ENCODE measurements at places on chromosomes 3 and 15.
A peak's percentile ranks its signal among the peaks of the same experiment; 100 is the strongest.

DNA sequence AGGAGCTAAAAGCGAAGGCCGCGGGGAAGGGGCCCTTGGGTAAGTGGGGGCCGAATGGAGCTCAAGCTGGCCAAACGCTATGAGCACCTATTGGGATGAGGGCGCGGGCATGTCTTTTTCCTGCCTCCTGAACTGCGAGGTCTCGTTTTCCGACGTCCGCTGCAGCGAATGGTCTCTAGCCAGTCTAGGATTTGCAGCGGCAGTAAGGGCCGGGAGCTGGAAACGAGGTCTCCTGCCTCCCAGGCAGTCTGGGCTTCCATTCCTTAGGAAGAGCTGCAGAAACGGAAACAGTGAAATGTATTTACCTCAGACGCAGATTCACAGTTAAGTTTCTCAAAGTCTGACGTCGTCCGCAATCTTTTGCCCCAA lies 517 bp downstream of the TMA7 start:
- DNase-seq = no peak

DNA sequence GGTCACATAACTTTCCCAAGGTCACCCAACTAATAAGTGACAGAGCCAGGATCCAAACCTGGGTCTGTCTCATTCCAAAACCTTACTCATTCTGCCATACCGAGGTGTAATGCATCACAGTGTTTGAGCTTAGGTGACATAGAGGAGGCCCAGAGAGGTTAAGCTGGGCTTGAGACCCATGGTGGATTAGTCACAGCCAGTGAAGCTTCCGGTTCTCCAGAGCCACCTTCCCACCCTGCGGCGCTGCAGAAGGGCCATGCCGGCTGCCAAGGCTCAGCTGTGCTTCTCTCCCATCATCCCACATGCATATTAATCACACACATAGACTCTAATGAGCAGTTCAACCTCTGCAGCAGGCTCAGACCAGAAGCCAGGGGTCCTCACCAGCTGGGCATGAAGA lies 42.2 kb downstream of the SPSB4 start:
- DNase-seq = no peak

- no peak for DNase-seq
Observed at GRCh38 chr3:35183927-35184675, 455.2 kb upstream of the ARPP21 start.

- no peak for DNase-seq
Observed at GRCh38 chr3:19877656-19878055, 56.4 kb downstream of the EFHB start.

GRCh38 chr3:10520072-10520471 lies 14.7 kb upstream of the ATP2B2 start:
- DNase-seq = no peak

GRCh38 chr3:17420668-17421067 lies 321.8 kb downstream of the TBC1D5 start:
- no peak for DNase-seq

DNA sequence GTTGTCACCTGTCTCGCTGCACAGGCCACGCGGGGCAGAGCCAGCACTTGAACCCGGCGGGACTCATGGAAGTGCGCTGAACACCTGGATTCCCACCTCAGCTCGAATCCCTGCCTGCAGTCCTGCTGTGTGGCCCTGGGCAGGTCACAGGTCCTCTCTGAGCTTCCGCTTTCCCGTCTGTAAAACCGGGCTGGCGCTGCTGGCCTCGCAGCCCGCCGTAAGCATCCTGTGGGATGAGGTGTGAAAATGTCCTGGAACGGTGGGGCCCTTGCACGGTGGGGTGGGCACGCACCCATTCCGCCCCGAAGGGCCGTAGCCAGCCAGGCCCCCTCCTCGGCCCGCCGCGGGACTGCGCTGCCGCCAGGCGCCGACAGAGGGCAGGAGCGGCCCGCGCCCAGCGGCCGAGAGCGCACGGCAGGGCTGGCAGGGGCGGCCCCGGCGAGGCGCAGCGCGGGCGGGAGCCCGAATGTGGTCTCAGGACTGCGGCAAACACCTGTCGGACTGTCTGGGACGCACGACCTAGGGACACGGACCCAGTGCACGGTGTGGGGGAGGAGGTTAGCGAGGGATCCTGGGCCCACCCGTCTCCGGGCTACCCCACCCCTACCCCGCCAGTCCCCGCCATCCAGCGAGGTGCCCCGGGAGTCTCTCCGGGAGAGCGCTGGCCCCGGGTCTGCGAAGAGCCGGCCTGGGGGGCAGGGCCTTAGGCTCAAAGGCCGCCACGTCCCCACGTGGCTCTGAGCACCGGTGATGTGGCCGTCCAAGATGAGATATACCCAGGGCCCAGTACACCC lies 40.4 kb downstream of the DNAJB8 start:
- DNase-seq = peak; percentile 12
